ENCODE measurements at places on chromosomes 7 and 10. TPM values are rescaled to one million over a fixed set of nuclear protein-coding genes. Genes with fewer than 3 reads are reported as not detected.

Gene GATA3
- 106 TPM for total RNA-seq

Gene LDB3
- 0.50 TPM for total RNA-seq

Gene HACD1
- 25.6 TPM for total RNA-seq

Gene PDK4
- total RNA-seq: 0.42 TPM

Gene SH2B2
- total RNA-seq: 8.9 TPM

Gene CARD11
- 10.8 TPM for total RNA-seq

- no peak for DNase-seq
Measured at GRCh38 chr10:133024704-133025557, 62.8 kb upstream of the ADGRA1 start.

GRCh38 chr10:80412486-80412885 lies 4.1 kb downstream of the PRXL2A start:
- DNase-seq: no peak

GRCh38 chr10:60652628-60653027 lies 125.7 kb upstream of the CDK1 start:
- DNase-seq: no peak

- no peak for DNase-seq
Measured at GRCh38 chr10:113139699-113140098, 189.7 kb downstream of the TCF7L2 start.

Measured in endodermal cell (in vitro differentiated cells).